Vagina (tissue), 2 donors: ENCODE measurements at places on chromosomes 5 and 9. TPM values are rescaled to one million over a fixed set of nuclear protein-coding genes. Genes with fewer than 3 reads are reported as not detected.

DNA sequence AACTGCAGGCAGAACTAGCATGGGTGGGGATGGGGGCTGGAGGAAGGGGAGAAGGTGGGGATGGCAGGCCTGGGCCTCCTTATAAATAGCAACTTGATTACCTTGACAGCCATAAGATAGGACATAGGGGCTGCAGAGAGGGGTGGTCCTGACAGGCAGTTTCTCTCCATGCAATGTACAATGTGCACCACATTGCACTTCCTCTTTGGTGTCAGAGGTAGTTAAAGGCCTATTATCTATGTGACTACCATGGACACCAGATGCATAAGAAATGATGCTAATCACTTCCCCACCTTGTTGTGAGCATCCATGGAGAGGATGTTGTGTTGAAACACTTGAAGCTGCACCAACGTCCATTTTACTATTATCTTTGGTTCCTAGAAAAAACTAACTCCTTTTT is 20.2 kb upstream of the SUB1 start:
- no peak overlapping the region for H3K27ac ChIP-seq
- no peaks in the 10 kb centered on the region for H3K27me3 ChIP-seq
- H3K4me1 ChIP-seq: no peaks in the 10 kb centered on the region
- DNase-seq: no peak
- no peaks in the 10 kb centered on the region for H3K36me3 ChIP-seq
- no peak overlapping the region for H3K4me3 ChIP-seq

- DNase-seq: no peak
- H3K27me3 ChIP-seq: no peaks in the 10 kb centered on the region
- H3K36me3 ChIP-seq: no peaks in the 10 kb centered on the region
- no peaks in the 10 kb centered on the region for H3K4me1 ChIP-seq
- H3K27ac ChIP-seq: no peak overlapping the region
These were observed 203.7 kb downstream of the ROR2 start for GRCh38 chr9:91746357-91746756.

DNA sequence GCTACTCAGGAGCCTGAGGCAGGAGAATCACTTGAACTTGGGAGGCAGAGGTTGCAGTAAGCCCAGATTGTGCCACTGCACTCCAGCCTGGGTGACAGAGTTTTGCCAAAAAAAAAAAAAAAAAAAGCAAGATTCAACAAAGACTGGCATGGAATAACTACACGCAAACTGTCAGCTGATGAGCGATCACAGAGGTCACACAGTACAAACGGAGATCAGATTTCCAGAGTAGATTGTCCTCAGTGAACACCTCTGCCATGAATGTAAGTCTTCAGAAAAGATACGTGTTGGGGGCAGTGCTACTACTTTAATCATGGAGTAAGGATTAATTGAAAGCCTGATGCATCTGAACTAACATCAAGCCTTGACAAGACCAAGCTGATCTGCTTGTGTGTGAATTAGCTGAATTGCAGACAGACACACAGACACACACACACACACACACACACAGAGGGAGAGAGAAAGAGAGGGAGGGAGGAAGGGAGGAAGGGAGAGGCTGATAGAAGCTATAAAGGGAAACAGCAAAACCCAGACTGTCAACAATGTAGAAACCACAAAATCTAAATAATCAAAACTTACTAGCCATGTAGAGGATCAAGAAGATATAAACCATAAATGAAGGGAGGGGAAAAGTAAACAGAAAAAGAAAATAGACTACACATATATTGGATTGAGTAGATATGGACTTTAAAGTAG is 222.9 kb upstream of the ZNF462 start:
- H3K4me1 ChIP-seq: no peaks in the 10 kb centered on the region
- H3K36me3 ChIP-seq: no peaks in the 10 kb centered on the region

DNA sequence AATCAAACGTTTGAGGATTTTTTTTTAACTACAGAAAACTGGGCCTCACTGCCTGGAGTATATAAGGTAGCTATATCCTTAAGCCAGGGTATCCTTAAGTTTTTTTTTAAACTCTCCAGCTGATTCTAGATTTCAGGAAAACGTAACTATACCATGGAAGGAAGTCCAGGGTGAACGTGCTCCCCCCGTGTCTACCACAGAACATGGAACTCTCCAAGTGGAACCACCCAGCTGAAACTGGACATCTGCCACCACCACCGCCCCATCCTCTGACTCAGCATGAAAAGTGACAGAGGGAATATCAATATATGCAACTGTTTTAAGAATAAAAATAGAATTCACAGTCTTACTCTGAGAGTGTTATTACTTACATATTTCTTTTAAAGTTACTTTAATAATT is 61.3 kb downstream of the DROSHA start:
- no peaks in the 10 kb centered on the region for H3K4me1 ChIP-seq
- H3K36me3 ChIP-seq: peaks cover 7% of the 10 kb centered on the region
- H3K27ac ChIP-seq: no peak overlapping the region
- DNase-seq: no peak
- no peaks in the 10 kb centered on the region for H3K27me3 ChIP-seq

DNA sequence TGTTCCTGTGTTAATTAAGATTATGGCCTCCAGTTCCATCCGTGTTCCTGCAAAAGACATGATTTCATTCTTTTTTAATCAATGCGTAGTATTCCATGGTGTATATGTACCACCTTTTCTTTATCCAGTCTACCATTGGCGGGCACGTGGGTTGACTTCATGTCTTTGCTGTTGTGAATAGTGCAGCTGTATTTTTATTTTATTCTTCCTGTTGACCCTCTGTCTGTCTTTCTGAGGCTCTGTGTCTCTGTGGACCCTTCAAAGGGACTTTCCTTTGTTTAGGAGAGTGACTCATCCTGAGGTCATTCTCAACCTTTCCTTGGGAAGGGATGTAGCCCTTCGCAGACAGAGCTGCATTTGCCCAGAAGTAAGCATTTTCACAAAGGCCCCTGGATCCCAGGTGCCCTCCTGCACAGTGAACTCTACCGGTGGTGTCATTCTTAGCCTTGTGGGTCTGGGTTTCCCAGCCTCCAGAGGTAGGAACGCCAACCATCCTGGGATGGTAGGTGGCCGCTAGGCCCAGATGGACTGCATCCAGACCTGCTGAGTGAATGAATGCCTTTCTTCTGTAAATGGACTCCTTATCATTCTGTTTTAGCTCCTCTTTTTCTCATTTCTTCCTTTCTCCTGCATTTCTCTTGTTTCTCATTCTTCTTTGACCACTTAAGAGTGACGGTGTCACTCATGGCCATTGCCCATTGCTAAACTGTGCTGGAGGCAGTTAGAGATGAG is 22.4 kb downstream of the TRIO start:
- H3K4me3 ChIP-seq: no peak overlapping the region
- H3K36me3 ChIP-seq: no peaks in the 10 kb centered on the region
- no peaks in the 10 kb centered on the region for H3K27me3 ChIP-seq
- DNase-seq: no peak
- peaks cover 27% of the 10 kb centered on the region for H3K4me1 ChIP-seq

- DNase-seq: no peak
- H3K27ac ChIP-seq: no peak overlapping the region
- H3K4me1 ChIP-seq: no peaks in the 10 kb centered on the region
These were observed 110.1 kb upstream of the RAD23B start for GRCh38 chr9:107172979-107173347.

GRCh38 chr5:173493846-173494245 is 122.6 kb downstream of the BOD1 start:
- no peaks in the 10 kb centered on the region for H3K27me3 ChIP-seq
- peaks cover 6% of the 10 kb centered on the region for H3K4me1 ChIP-seq
- H3K27ac ChIP-seq: no peak overlapping the region
- H3K36me3 ChIP-seq: no peaks in the 10 kb centered on the region
- DNase-seq: peak; percentile 84

GRCh38 chr5:10827571-10827970 is 66.5 kb upstream of the DAP start:
- no peaks in the 10 kb centered on the region for H3K27me3 ChIP-seq
- H3K36me3 ChIP-seq: no peaks in the 10 kb centered on the region
- peaks cover 21% of the 10 kb centered on the region for H3K4me1 ChIP-seq
- no peak overlapping the region for H3K4me3 ChIP-seq

DNA sequence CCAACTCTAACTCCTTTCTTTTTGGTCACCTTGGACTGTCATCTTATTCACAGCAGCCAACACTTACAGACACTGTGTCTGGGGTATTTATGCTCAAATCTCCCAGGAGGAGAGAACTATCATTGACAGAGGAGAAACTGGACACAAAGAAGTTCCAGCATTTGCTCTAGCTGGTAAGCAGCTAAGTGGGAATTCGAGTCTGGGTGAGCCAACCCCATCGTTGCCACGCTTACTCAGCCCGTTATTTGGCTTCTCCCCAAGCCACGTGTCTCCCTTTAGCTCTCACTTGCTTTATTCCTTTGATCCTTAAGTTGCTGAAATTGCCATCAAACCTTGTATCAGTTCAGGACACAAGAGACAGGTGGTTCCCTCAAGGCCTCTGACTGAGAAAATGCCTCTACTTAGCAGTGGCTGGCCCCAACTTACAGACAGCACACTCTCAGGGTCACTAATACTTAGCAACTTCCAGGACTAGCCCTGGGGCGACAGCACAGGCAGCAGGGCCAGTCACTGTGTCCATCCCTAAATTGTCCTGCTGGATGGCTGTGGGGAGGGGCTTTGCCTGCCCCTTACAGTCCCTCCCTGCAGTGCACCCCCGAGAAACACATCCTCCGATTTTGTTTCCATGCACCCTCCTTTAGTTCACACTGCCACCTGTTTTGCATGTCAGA is 1.4 kb downstream of the SLC36A2 start:
- H3K36me3 ChIP-seq: no peaks in the 10 kb centered on the region
- DNase-seq: no peak
- no peaks in the 10 kb centered on the region for H3K27me3 ChIP-seq
- no peak overlapping the region for H3K27ac ChIP-seq
- no peak overlapping the region for H3K4me3 ChIP-seq

GRCh38 chr9:82127465-82127864 is 138.9 kb downstream of the SPATA31D1 start:
- no peaks in the 10 kb centered on the region for H3K36me3 ChIP-seq
- DNase-seq: no peak
- no peak overlapping the region for H3K4me3 ChIP-seq
- no peaks in the 10 kb centered on the region for H3K27me3 ChIP-seq

DNA sequence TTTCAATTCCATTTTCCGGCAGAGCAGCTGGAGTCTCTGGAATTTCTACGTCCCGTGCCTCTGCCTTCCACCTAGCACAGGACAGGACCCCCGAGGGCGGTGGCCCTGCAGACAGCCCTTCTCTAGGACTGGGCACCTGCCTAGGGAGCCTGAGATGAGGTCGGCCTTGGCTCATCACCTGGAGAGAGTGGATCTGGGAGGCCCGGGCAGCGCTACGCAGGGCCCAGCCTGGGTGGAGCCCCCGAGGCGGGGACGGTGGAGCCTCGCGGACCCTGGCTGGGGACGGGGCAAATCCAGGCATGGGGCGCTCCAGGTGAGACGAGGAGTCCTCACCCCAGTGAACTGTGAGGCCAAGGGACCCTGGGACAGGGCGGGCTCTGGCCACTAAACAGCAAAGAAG is 114.5 kb downstream of the MTRR start:
- H3K4me3 ChIP-seq: no peak overlapping the region
- no peak for DNase-seq
- H3K27me3 ChIP-seq: no peaks in the 10 kb centered on the region

The DBH gene
- total RNA-seq: 12.0 TPM

The ICE1 gene
- 23.1 TPM for total RNA-seq

The SLC34A3 gene
- not detected for total RNA-seq

The WDR31 gene
- 2.0 TPM for total RNA-seq

The MEGF9 gene
- total RNA-seq: 17.7 TPM

The OR1N1 gene
- not detected for total RNA-seq
